ENCODE measurements at places on chromosomes 2 and 18.

DNA sequence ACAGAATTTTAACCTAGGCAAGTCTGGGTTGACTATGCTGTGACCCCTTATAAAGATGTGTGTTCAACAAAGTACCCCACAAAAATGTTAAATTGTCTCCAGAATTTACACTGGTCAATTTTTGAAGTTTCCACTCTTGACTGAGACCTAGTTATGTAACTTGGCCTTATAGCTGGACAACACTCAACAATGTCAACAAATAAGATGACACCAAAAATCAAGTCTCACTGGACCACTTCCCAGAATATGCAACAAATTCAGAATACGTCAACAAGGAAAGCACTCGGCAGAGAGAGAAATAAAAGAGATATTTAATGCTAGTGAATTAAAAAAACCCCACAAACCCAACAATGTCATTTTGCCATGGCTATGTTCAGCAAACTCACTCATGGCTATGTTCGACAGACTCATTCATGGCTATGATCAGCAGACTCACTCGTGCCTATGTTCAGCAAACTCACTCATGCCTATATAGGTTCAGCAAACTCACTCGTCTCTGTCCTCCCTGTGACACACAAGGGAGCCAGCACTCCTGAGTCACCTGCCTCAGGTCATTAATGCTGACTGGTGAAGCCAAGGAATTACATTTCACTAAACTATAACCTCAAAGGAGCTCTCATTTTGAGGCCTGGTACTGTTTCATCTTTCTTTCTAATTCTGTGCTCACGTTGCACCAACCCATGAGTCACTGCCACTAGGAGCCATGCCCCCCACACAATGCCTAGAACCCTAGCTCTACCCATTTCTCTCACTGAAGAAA, 72.7 kb downstream of the PTPN2 start:
- no peak for DNase-seq

DNA sequence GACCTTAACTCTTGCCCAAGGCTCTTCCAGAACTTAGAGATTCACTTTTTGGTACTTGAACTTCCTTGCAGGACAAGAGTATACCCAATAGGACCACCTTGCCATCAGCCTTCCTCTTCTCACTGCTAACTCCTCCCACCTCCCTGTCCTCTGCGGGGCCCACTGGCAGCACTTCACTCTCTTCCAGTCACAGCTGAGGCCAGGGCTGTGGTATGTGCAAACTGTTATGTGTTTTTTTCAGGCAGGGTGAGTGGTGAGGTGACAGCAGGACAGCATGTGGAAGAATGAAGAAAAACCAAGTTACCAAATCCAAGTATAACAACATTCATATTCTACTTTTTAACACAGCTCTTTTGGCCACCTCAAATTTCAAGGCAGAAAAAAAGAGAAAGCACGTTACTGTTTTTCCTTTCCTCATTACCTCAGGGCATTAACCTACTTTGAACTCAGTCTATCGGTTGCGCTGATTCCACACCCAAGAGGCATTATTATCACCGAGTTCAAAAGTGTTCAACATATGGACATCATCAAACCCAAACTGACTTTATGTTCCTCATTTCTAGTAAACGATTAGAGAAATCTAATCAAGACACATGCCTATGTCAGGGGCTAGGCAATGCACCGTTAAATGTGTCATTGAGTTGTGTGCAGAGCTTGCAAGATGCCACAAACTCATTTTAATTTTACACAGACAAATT, 605.2 kb upstream of the SYT4 start:
- DNase-seq = no peak

DNA sequence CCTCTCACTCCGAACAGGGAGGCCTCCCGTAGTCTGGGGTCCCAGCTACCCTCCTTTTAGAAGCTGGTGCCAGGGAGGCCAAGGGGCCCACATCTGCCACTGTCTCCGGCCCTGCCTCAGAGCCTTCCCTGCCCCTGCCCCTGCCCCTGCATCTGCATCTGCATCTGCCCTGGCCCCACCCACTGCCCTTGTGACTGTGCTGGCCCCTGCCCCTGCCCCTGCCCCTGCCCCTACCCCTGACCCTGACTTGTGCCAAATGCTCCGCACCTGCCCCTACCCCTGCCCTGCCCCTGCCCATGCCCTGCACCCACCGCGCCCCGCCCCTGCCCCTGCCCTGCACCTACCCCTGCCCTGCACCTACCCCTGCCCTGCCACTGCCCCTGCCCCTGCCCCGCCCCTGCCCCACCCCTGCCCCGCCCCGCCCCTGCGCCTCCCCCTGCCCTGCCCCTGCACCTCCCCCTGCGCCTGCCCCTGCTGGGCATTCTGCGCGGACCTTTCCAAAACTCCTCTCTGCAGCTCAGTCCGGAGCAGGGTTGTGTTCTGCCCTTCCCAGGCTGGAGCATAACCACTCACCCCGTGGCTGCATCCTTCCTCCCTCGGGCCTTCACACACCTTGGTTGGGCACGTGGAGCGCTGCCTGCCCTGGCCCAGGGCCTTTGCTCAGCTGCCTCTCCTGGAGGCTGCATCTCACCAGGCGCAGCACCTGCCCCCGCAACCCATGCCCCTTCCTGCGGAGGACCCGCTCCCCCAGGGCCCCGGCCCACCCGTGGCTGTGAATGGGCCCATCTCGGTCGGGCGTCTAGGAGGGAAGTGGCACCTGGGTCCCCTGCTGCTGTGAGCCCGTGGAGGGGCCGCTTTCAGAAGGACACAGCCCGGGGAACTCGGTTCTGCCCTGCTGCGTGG, 5.4 kb downstream of the SNTG2 start:
- DNase-seq = no peak

DNA sequence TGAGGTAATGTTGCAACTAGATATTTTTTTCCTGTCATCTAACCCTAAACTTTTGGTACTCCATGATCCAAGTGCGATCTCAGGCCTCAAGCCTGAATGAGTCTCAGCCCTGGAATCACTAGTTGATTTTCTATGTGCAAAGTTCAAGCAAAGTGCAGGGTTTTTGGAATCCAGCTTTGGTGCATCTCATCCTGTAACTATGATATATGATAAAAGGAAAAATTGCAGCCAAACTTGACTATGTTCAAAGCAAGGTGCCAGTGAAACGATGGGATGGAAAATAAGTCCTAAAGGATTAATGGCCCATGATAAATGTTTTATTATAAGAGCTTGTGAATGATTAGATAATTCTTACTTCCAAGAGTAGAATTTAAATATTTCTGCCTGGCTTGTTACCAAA, 78.9 kb upstream of the NT5C1B start:
- DNase-seq = no peak

DNA sequence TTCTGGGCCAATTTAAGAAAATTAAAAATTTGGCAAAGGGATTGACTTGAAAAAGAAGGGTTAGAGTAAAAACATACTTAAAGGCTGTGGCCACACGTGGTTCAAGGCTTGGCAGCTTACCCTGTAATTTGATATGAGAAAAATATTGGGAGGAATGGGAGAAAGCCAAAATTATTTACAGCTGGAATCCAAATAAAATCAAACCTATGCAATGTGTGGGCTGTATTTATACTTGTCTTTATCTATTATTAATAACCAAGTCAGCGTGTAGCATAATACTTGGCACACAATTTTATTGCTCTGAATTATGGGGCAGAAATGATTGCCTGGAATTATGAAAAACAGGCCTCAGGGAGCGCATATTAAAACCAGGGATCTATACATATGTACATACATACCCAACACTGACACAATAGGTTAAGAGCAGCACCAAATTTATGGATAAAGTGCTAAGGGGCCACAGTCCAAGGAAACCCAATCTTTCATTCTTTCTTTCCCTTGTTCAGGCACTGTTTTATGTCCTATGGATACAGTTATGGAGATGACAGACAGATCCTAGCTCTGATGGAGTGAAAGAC, 35.6 kb downstream of the FAM124B start:
- no peak for DNase-seq

GRCh38 chr18:44818668-44819403, 138.1 kb downstream of the SETBP1 start:
- DNase-seq = no peak

DNA sequence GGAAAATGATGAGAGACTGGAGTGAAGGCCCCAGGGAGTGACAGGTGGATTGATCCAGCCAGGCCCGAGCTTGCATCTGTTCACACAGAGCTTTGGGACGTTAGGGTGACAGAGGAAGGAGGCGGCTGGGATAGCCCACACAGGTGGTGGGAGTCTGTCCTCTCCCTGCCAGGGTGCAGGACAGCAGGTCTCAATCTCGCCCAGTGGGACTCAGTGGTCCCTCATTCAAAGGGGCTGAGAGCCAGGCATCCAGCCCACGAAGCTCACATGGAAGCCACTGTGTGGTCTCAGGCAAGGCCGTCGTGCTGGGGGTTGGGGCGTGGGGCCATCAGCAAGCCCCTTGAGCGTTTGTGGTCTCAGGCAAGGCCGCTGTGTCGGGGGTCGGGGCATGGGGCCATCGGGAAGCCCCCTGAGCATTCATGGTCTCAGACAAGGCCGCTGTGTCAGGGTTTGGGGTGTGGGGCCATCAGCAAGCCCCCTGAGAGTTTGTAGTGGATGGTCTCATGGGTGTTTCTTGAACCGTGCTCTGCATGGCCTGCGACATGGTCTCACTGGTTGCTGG, 8.3 kb downstream of the KCNG2 start:
- no peak for DNase-seq

- DNase-seq = no peak
Observed at GRCh38 chr2:157735532-157735931, 106.9 kb upstream of the ACVR1C start.

DNA sequence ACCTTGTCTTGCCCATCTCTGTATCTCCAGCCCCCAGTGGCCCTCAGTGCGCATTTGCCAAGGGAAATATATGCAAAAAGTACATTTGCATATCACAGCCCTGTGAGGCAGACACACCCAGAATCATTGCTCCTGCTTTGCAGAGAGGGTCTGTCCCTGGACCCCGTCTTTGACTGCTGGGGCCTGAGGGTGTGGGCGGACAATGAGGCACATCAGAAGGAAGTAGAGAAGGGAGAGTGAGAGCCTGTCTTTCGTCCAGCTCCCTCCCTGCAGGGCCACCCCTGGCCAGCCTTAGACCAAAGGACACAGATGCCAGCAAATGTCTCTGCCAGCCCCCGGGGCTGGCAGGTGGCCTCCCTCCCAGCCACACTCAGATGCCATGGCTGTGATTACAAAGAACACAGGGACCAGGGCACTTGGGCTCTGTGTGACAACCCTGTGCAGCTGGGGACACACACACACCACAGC, 516.2 kb upstream of the MYT1L start:
- DNase-seq = no peak

DNA sequence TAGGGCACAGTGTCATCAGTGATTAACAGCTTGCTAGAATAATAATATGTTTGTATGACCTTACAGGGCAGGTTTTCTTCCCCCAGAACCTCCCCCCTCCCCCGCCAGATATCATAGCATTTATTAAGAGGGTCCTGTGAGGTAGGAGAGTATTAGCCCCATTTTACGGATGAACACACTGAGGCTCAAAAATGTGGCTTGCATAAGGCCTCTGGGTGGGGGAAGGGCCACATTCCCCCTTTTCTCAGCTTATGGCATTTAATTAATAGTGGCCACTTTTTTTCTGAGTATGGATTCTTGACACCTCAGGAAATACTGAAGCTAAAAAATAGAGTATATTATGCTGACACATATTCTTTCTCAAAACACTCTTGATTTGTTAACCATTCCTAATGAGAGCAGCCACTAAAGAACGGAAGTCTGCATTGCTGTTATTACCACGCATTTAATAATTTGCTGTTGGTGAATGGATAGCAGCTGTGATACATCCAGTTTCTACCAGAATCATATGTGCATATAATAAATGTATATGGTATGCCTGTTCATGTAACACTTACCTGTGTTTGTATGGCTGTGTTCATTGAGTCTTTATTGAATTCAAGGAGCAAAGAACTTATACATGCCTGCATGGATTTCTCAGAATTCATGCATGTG, 3.0 kb downstream of the CTIF start:
- DNase-seq = no peak

- DNase-seq = no peak
Observed at GRCh38 chr2:144358374-144358964, 161.4 kb downstream of the ZEB2 start.

DNA sequence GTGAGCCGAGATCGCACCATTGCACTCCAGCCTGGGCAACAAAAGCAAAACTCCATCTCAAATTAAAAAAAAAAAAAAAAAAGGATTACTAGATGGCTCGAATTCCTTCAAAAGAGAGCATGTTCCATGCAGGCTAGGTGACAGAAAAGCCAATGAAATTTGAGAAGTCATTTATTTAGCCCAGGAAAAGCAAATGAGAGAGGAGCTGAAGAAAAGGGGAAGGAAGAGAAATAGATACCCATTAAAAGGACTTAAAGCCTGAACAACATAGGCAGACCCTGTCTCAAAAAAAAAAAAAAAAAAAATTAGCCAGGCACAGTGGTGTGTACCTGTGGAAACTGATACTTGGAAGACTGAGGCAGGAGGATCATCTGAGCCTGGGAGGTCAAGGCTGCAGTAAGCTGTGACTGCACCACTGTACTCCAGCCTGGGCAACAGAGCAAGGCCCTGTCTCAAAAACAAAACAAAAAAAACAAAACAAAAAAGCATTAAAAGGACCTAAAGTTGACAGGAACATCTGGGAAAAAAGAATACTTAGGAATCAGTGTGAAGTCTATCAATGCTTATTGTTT, 11.1 kb downstream of the SEPTIN10 start:
- DNase-seq = no peak

- DNase-seq = no peak
Observed at GRCh38 chr18:45069546-45069945, 388.9 kb downstream of the SETBP1 start.

DNA sequence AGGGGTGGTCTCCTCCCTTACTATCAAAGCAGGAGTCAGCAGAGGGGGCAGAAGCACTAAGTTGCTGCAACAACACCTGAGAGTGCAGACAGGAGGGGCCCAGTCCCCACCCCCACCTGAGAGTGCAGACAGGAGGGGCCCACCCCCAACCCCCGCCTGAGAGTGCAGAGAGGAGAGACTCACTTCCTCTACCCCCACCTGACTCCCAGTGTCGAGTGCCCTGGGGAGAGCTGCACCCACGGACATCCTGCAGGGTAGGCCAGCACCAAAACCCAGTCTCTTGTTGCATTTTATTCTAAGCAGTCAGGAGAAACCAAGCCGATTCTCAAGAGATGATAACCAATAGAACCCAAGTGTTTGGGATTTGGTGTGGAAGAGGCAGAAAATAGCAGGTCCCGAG, 78.4 kb downstream of the NAPG start:
- no peak for DNase-seq

- no peak for DNase-seq
Observed at GRCh38 chr18:28999726-29000125, 822.8 kb upstream of the CDH2 start.

DNA sequence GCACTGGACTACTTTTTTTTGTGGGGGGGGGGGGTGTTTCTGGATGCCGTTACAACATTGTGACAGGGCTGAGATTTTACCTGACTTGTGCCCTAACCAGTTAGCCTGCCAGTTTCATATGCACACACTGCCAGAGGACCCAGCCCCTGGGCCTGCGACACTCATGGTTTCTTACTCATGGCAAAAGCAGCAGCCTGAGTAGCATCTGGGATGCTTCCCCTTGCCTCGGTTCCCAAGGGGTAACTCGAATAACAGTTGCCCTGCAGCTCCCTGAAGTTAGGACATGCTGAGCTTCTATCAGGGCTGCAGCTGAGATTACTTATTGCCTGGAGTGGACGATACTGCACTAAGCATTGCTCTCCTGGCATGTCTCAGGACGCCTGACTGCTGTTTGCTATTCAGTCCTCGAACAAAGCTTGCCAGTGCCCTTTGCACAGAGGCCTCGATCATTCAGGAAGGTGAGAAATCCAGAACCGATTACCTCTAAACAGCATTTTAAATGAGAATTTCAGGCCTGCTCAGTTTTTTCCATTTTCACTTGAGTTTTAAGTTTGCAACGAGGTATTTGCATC, 47.9 kb downstream of the TRPM8 start:
- DNase-seq = no peak
